Stimulated activated CD4-positive, alpha-beta T cell treated with anti-CD3 and anti-CD28 coated beads, Interleukin-2, amount 100 ng/mL, for 4 hours (primary cell): ENCODE measurements at places on chromosomes 3 and 15.

DNA sequence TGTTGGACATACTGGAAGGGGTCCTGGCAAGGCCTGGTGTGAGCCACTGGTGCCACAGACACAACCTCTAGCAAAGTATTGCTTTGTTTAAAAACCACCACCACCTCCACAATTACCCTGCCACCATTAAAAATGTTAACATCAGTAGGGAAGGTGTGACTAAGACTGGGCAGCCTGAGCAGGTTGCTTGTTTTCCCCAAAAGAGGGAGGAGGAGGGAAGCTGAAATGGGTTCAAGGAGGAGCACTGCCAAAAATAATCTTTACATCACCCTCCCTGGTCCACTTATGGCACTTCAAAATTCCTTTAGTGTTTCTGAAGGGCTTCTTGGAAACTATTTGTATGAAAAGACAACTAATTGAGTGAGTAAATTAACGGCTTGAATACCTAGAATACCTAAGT lies 99.8 kb upstream of the FGF7 start:
- no peak for DNase-seq

DNA sequence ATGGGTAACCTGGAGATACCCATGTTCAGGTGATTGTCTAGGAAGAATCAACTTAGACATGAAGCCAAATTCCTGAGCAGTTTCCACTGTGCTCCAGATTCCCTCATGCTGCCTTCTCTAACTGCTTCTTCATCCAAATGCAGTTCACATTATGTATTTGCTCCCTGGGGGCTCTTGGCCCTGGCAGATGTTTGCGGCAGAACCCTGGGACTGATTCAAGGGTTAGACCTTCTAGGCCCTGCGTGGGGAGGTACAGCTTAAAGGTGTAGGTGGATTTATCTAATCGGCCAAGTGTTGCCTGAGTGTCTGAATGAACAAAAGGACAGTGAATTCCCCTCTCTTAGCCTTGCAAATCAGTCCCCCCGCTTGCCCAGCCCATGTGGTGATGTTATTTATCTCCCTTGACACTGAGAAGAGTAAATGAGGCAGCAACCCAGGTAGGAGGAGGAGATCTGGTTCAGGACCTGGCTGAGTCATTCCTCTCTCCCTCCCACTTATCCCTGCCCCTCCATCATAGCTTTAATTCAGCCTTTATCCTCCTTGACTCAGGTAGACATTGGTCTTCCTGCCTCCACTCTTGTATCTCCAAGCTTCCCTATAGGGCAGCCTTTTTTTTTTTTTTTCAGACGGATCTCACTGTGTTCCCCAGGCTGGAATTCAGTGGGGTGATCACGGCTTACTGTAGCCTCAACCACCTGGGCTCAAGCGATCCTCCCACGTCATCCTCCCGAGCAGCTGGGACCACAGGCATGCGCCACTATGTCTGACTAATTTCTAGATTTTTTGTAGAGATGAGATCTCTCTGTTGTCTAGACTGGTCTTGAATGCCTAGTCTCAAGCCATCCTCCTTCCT lies 54.8 kb downstream of the MAGEF1 start:
- no peak for DNase-seq

DNA sequence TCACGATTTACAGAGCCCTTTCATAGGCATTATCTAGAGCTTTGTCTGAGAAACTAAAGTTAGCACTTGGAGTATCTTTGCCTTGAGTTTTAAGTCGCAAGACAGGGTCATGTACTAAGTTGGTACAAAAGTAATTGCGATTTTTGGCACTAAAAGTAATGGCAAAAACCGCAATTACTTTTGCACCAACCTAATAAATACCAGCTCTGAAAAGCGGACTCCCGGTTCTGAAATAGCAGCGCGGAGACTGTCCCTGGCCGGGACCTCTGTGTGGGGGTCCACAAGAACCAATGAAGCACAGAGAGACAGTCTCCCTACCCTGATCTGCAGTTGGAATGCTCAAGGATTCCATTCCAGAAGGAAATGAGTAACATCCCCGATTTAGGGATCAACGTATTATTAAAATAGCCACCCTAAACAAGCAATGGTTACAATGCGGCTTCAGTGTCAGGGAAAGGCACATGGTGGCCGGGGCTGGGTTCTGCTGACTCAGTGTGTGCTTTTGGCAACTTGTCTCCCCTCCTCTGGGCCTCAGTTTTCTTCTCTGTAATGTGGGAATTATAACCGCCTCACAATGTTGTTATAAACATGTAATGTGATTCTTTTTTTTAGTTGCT lies 150.3 kb upstream of the MCTP2 start:
- DNase-seq = no peak

- no peak for DNase-seq
Measured at GRCh38 chr15:36598529-36599177, 19.2 kb downstream of the CDIN1 start.

- DNase-seq = no peak
Measured at GRCh38 chr3:37054370-37054769, 61.1 kb downstream of the MLH1 start.

DNA sequence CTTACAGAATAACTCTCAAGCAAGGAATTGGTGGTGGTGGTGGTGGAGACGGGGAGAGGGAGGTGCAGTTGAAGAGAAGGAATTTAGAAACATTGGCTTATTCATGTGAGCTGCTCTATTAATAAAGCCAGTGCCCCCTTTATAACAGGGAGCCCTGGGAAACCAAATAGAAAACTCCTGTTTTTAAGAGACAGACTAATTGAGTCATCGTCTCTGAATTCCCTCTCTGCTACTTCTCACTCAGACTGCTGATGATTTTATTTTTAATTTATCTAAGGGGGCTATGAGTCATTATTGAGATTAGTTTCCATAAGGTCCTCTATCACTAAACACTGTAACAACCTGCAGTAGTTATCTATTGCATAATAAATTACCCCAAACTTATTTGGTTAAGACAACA lies 145.9 kb upstream of the GALNT15 start:
- DNase-seq = no peak

DNA sequence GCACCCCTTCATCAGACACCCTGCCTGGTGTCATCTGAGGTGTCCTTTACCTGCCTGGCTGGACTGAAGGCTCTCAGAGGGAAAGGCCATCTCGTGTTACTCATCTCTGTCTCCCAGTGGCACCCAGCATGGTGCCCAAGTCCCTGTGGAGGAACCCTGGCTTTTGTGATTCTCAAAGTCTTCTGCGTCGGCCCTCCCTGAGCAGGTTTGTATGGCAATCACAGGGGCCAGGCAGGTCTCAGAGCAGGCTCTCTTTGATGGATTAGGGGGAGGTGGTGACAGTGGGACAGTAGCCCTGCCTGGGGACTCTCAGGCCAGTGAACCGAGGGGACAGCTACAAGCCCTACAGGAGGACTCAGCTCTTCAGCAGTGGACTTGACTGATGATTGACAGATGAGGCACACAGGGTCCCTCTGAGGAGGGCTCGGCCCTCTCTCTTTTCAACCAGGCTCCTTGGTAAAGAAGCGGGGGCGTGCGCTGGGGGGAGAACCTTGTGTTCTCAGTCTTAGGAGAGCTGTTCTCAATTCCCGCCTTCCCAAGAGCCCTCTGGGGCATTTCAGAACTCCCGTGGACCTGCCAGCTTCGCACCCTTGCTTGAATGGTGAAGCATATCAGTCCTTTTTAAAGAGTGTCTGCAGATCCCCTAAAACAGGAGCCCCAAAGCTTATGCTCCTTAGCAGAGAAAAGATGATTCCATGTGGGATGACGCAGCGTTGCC lies 108.3 kb downstream of the VGLL4 start:
- DNase-seq = no peak

DNA sequence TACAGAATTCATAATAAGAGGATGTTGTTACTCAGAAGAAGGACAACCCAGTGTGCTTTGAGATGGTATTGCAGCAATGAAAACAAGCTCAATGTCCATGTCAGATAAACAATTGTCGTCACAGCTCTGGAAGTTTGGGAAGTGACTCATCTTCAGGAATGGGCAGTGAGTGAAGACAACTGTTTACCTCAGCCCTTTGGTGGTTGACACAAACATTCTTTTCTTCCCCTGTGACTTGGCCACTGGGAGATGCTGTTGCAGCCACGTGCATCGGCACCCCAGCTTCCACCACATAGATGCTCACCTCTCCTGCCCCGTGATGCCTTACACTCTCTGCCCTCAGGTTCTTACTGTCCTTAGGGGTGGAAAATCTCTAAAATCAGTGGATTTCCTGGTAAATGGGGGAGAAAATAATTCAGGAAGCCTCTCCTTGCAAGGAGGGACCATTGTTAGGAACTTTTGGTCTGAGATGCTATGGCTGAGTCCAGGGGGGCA lies 114.1 kb upstream of the GALNT15 start:
- no peak for DNase-seq
